ENCODE measurements at places on chromosomes 6 and 20. TPM values are rescaled to one million over a fixed set of nuclear protein-coding genes. Genes with fewer than 3 reads are reported as not detected.

CNR1 gene
- total RNA-seq = 0.72 TPM

TGM2 gene
- total RNA-seq = 9.6 TPM

DNA sequence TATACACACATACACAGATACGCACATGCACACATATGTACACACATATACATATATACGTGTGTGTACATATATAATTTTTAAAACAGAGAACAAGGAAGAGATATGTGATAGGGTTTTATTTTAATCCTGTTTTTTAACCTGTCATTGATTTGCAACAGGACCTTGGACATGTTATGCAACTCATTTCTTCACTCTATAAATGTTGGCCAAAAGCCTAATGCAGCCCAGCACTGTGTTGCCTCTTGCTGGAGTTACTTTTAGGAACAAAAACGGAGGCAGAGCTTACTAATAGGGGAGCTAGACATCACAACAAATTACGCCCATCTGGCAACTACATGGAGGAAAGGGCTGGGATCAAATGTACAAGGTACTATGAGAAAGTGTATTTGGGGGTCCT lies 179.9 kb upstream of the TAB2 start:
- ATAC-seq = no peak

TAGAP gene
- total RNA-seq = 0.92 TPM

DNA sequence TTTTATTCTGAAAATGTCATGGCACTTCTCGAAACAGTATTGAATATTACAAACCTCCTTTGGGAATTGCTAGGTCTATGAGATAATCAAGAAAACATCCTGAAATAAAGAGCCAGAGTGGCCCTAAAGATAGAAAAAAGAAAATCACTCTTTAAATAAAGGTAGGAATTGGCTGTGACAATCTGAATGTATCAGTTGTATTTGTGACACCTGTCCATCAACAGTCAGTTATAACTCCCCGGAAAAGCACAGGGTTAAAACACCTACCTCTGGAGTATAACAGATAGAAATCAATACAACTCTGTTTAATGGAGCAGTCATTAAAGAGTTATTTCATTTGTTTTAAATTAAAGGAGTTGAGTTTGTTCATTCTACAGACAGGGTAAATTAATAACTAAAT lies 21.2 kb downstream of the RNF24 start:
- no peak for ATAC-seq

DNA sequence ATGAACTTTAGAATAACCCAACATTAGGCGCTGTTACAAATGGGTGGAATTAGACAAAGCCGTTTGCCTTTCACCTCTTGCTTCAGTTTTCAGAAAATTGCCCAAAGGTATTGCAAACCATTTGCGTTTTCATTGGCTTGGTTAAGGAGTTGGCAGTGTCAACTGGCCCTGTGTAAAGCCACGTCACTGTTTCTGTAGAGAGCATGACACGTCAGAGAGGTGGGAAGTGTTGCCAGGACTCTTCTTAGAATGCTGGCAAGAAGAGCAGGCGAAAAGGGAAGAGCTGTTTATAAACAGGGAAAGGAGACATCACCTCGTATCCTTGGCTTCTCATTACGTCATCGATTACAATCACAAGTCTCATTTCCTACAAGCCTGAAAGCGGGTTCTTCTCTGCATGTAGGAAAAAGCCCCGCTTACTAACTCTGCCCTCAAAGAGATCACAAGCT lies 4.2 kb upstream of the IRF4 start:
- no peak for ATAC-seq

GRCh38 chr6:131823276-131823902 lies 15.6 kb downstream of the ENPP1 start:
- ATAC-seq = no peak

DNA sequence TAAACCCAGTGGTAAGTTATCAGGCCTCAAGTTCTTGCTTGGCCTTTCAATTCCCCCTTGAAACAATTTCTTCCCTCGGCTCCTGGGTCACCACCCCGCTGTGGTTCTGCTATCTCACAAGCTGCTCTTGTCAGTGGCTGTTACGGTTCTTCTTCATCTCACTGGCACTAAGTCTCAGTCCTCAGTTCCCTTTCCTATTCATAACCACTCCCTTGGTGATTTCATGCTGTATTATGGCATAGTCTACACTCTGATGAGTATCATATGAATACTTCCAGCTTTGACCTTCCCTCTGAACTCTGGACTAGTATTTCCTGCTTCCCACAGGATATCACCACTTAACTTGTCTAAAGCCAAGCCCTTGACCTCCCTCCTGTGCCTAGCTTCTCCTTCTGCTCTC lies 7.9 kb downstream of the TAAR1 start:
- peak; percentile 69 for ATAC-seq
